G401 (cell line): ENCODE measurements at places on chromosomes 11 and 22. TPM values are rescaled to one million over a fixed set of nuclear protein-coding genes. Genes with fewer than 3 reads are reported as not detected.

DNA sequence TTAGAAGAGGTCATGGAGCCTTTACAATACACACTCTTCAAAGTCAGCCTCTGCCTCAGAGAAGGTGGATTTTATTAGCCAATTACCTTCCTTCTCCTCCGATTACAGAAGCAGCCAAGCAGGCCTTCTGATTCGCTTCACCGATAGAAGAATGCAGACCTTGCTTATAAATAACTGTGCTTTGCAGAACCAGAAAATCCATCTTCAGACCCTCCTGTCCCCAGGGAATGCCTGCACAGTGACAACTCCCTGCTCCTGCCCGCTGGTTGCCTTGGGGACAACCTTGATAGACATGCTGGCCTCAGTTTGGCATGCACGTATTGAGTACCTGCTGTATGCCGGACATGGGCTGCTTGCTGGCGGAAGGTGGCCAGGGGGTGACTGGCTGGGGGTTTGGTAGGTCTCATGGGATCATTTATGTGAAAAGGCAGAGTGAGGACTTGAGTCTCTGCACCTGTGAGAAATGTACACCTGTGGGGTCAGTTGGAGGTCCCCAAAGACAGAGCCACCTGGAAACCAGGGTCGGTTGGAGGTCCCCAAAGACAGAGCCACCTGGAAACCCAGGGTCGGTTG is 1238.7 kb downstream of the BRD1 start:
- DNase-seq: no peak

- no peak for DNase-seq
Measured at GRCh38 chr11:58330861-58331260, 28.0 kb downstream of the OR5B17 start.

GRCh38 chr11:101721270-101721669 is 137.5 kb upstream of the TRPC6 start:
- no peak for DNase-seq

DNA sequence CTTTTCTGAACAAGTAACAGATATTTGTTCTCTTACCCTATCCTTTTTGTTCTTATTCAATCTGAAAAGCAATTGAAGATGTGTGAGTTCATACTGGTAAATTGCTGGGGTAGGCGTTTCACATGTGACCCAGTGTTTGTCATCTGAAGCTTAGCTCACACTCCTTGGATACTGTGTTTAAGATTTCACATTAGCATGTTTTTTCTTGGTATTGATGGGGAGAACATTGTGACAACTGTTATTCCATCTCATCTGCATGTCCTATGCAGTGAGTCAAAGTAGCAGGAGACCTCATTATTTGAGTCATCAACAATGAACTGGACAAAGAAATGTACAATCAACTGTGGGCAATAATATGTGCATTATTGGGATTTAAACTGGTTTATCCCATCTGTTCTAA is 691.6 kb upstream of the ANO5 start:
- no peak for DNase-seq

- no peak for DNase-seq
Measured at GRCh38 chr22:49574881-49575702, 252.6 kb downstream of the BRD1 start.

GRCh38 chr11:110431051-110431672 is 1.4 kb downstream of the FDX1 start:
- DNase-seq: no peak

DNA sequence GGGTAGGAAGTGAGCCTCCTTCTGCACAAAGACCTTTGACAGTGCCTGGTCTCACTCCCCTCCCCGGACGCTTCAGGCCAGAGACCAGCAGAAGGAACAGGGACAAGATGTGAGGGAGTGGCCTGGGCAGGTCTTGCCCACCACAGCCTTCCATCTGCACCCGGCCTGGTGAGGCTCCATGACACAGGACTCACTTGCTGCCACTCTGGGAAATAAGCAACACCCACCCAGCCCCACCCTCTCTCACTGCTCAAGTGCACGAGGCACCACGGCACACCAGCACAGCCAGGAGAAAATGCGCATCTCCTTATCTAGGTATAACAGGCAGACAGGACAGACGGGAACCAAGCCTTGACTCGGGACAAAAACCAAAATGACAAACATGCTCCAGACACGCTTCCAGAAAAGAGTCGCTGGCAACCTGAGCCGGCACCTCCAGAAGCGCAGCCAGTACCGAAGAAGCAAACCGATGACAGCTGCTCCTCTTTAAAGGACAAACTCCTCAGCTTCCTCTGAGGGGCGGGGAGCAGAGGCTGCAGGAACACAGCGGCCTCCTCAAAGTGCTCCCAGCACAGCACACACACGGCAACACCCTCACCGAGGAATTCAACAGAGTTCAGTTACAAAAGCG is 41.7 kb downstream of the BRD1 start:
- no peak for DNase-seq

- DNase-seq: peak; percentile 11
Measured at GRCh38 chr11:63837739-63838138, 1.2 kb upstream of the MARK2 start.

Gene FOLR1
- 1.4 TPM in 1 of 2 replicates, not detected in the other for total RNA-seq

DNA sequence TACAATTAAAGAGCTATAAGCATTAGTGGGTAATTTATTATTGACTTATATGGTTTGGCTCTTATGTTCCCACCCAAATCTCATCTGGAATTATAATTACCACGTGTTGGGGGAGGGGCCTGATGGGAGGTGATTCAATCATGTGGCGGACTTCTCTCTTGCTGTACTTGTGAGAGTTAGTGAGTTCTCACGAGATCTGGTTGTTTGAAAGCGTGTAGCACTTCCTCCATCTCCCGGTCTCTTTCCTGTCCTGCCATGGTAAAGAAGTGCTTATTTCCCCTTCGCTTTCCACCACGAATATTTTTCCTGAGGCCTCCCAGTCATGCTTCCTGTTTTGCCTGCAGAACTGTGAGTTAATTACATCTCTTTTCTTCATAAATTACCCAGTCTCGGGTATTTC is 28.1 kb upstream of the CHORDC1 start:
- DNase-seq: no peak

DNA sequence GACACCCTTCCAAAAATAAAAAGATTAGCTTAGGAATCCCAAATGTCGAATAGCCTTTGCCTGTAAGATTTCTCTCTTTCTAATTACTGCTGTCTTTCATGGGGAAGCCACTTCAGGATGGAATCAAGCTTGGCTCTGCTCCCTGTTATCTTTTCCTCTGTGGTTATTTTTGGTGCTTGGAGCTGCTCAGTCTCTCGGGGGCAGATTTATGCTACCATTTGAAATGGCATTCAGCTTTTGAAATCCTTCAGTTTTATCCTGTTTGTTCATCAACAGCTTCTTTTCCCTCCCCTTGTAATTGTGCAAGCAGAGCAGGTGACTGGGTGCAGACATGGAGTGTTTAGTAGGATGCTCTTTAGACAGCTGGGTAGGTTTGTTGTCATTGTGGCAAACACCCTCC is 111.0 kb downstream of the DBX1 start:
- DNase-seq: no peak

Gene OR8G5
- not detected in 2 replicates for total RNA-seq

GRCh38 chr11:95993438-95994298 is 69.8 kb upstream of the MTMR2 start:
- DNase-seq: no peak

- no peak for DNase-seq
Measured at GRCh38 chr11:90698238-90698637, 475.4 kb upstream of the CHORDC1 start.
